Esophagus mucosa (tissue), 1 donor: ENCODE measurements at places on chromosomes 5 and 9. TPM values are rescaled to one million over a fixed set of nuclear protein-coding genes. Genes with fewer than 3 reads are reported as not detected.

Gene ECSCR
- 5.0 TPM for total RNA-seq

Gene WDR38
- total RNA-seq = not detected

Gene CCNI2
- not detected for total RNA-seq

Gene HTR1A
- total RNA-seq = not detected

Gene GABRP
- total RNA-seq = 6.4 TPM

Gene NPR3
- 12.6 TPM for total RNA-seq

Gene IRX4
- 10.3 TPM for total RNA-seq

Gene DOCK2
- 2.2 TPM for total RNA-seq

Gene FGF18
- total RNA-seq = 0.08 TPM

Gene FXN
- 7.8 TPM for total RNA-seq

Gene ANKRD18A
- 3.0 TPM for total RNA-seq

Gene TIMD4
- 0.20 TPM for total RNA-seq

Gene ZDHHC11
- 11.2 TPM for total RNA-seq

Gene PPP3R2
- total RNA-seq = not detected

Gene KIF27
- total RNA-seq = 2.5 TPM

Gene PLEKHG4B
- 0.36 TPM for total RNA-seq

Gene ZNF169
- 1.9 TPM for total RNA-seq

Gene CMYA5
- 0.36 TPM for total RNA-seq

Gene C5orf34
- total RNA-seq = 1.2 TPM

Gene RIGI
- 5.6 TPM for total RNA-seq

Gene SLC4A9
- total RNA-seq = 0.08 TPM

Gene C9orf50
- not detected for total RNA-seq

Gene ABCA1
- 23.9 TPM for total RNA-seq

Gene ELOVL7
- 5.3 TPM for total RNA-seq

Gene TTLL11
- 3.1 TPM for total RNA-seq

Gene KIAA0825
- 2.2 TPM for total RNA-seq

Gene NDST1
- 112 TPM for total RNA-seq

Gene BTNL8
- total RNA-seq = not detected

Gene CARTPT
- not detected for total RNA-seq

Gene MACIR
- total RNA-seq = 3.6 TPM

Gene POU4F3
- total RNA-seq = not detected

Gene ATOSB
- total RNA-seq = 22.7 TPM
